NCI-H1694 (cell line): ENCODE measurements at places on chromosomes 13 and 19.

DNA sequence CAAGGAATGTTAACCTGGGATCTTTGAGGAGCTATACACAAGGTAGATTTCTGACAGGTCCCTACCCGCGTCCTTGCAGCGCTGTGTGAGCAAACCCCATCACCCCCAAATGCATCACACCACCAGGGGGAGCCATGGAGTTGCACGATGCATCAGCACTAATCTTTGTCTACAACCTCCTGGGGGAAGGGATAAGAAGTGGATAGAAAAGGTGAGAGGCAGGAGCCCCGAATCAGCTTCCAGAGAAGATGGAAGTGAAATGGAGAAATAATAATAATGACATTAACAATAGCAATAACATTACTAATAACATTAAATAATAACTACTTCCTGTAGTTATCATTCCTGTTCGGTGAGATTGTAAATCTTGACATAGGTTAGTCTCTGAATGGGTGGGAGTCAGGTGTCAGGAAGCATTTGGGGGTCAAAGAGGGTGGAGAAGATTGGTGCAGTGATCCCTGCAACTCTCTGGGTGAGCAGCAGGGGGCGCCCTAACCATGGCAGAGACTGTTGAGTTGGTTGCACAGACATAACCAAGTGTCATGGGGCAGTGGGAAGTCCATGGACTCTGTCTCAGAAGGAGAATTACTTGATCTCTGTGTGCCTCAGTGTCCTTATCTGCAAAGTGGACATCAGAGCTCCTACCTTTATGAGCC lies 16.5 kb downstream of the SIGLEC7 start:
- peak; percentile 2 for DNase-seq

DNA sequence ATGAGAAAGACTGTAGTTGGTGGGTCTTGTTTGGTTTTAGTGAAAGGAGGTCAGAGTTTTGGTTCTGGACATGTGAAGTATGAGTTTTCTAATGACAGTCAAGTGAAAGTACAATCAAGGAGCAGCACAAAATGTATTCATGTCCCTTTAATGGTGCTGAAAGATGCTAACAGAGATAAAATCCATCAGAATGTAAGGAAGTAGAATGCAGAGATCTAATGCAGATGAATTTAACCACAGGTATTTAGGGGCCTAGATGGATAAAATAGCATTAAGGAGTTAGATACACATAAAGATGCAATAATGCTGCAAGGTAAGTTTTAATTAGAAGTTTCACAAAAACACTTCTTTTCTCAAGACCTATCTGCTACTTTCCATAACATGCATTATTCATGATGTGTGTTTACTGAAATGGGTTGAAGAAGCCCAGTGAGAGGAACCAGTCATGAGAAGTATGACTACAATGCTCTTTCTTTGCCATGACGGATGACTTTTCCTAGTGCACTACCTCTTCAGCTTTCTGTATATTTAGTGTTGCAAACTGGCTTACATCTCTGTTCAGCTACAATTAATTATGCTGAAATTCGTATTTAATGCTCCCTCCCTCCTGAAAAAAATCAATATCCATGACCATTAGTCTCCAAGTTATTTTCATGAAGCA lies 222.9 kb upstream of the HTR2A start:
- DNase-seq, result no peak

- no peak for DNase-seq
These were observed 33.8 kb downstream of the DHRS12 start for GRCh38 chr13:51770160-51770559.

GRCh38 chr19:21474671-21475181 lies 30.7 kb upstream of the ZNF429 start:
- no peak for DNase-seq

GRCh38 chr19:16470911-16471811 lies 609 bp downstream of the EPS15L1 start:
- DNase-seq, result no peak

DNA sequence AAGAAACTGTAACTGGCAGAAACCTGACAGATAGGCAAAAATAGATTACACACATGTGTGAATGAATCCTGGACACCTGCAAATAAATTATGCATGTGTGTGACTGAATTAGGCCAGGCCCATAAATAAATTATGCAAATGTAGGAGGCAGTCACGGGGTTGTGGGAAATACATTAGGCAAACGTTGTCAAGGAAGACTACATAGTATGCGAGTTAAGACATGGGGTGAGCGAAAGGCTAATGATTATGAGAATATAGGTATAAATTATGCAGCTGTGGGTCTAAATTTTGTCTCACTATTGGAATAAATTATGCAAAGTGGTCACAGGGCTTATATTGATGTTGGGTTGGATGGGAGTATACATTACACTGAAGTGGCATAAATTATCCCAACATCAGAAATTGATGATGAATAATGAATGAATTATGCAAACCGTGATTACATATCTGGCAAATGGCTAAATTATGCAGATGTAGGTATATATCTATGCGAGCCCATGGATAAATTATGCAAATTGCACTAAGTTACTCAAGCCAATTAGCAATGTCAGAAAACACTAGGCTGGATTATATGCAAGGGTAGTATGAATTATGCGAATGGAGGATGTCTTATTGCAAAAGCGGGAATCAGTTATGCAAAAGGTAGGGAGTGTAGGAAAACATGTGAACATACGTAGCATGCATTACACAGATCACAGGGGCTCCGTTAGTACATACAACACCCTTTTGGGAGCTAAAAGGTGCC lies 6.8 kb downstream of the SLC8A2 start:
- DNase-seq, result no peak

DNA sequence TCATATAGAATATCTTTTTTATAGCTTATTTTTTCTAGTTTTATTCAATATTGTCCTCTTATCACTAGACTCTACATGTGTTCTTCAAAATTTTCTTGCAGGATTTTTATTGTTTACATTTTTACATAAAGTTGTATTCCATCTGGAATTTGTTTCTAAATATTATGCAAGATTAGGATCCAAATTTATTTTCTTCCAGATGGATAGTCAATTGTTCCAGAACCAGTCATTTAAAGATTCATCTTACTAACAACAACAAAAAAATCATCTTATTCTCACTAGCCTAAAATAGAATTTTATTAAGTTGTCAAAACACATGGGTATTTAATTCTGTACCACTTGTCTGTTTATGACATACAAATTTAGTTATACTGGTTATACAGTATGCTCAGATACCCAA lies 390.4 kb upstream of the GPC6 start:
- no peak for DNase-seq

GRCh38 chr13:85347251-85347650 lies 452.0 kb downstream of the SLITRK6 start:
- DNase-seq, result no peak

DNA sequence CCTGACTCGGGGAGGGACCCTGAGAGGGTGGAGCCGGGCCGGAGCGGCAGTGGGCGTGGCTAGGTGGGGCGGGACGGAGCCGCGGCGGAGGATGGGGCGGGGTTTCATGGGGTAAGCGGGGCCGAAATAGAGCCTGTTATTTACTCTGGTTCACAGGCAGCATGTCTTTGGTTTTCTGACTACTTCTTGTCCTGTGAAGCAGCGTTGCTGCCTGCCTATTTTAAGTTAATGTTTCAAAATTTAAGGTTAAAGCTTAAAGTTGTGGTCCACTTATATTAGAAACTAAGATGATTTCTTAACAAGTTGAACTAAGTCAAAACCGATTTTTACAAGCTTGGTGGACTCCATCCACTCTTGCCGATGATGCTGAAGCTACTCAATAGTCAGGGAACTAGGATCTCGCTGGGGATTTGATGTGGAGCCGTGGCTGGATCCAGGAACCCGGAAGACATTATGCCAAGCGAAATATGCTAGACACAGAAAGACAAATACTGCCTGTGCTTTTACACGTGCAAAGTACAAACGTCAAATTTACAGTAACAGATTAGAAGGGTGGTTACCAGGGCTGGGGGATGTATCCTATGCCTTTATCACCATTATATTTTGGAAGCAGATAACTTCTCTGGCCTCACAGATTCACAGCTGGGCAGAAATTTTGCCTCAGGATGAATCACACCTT lies 433 bp upstream of the ZNF616 start:
- no peak for DNase-seq

GRCh38 chr13:108980237-108980636 lies 350.8 kb downstream of the MYO16 start:
- no peak for DNase-seq

- no peak for DNase-seq
These were observed 1.9 kb downstream of the SCEL start for GRCh38 chr13:77537289-77537919.

GRCh38 chr13:100597253-100597652 lies 8.7 kb upstream of the GGACT start:
- no peak for DNase-seq

DNA sequence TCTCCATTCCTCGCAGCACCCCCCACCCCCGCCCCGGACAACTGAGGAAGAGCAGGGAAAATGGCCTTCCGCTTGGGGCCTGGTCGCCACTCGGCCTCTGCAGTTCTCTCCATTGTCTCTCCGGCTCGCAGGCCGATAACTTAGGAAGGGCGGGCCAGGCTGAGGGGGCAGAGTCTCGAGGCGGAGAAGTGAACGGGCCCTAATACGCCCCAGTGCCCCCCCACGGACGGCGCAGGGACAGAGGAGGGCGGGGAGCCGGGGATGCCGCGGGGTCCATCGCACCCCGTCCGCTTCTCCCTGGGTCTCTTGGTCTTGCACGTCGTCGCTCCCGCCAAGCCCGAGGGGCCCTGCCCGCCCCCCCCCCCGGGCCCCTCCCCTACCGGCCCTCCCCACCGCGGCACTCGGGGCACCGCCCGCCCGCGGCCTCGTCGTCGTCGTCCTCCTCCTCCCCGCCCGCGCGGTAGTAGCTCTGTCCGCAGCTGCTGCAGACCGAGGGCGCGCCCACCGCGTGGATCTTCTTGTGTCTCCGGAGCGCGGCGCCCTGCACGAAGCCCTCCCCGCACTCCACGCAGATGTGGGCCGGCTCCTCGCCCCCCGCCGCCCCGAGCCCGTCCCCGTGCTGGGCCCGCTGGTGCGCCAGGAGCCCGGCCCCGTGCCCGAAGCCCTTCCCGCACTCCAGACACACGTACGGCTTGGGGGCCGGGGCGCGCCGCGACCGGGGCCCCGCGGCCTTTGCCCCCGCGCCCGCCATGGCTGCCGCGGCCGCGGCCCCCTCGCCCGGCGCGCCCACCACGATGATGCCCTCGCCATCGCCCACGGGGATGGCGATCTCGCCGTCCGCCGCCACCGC lies 33.2 kb downstream of the ZNF787 start:
- no peak for DNase-seq

DNA sequence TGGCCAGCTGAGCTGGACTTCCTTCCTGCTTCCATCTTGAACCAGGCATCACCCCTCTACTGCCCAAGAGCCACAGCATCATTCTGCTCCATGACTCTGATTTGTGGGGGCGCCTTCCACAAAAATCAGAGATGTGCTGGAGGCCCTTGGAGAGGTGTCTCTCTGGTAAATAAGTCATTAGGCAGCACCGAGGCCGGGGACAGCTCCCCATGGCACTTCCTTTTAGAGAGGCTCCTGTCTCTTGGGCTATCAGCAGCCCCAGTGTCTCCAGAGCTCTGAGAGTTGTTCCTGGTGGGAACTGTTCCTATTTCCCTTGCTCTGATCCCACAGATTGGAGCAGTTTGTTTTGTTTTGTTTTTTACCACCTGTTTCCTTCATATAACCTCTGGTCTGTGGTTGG lies 19.9 kb downstream of the NWD1 start:
- DNase-seq, result no peak

DNA sequence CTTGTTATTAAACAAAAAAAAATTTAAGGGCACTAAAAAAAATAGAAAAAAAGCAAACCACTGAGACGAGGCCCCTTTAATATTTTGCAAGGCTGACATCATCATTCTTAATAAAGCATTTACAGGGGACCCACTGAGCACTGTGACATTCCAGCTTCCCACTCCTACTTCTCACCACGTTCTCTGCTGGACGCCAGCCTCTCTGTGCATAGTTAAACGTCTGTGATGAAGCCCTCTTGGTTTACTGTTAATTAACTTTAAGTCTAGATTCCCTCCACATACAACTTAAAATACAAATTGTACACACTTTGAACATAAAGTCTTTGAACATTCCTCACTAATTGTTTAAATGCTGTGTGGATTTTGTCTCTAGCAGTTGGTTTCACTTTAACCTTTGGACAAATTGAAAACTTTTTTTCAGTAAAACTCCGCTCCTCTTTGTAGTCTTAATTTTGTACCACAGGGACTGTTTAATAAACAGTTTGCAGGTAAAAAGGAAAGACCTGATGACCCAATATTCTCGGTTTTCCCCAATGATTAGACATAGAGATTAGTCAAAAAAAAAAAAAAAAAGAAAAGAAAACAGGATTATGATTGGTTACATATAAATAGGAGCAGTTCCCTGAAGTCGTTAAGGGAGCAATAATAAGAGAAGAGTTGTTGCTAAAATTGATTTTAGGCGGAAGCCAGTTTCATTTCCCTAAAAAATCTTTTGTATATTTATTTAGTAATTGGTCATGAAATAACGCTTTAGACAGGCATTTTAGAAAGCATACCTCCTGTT lies 219.8 kb downstream of the MZT1 start:
- DNase-seq, result no peak

DNA sequence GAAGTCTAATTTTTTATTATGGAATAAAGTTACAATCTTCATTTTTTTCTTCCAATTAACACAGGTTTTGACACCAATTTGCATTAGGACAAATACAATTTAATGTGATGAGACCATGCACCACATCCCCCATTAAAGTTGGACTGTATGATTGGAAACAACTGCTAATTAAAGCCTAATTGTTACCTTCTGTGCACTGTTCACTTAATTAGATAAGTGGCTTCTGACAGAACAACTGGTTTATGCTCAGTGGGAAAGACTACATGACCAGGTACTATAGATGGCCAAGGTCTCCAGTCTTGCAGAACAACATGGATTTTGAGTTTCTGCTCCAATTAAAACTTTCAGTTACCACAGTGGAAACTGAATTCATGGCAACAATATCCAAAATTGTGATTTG lies 198.1 kb downstream of the FGF14 start:
- no peak for DNase-seq

DNA sequence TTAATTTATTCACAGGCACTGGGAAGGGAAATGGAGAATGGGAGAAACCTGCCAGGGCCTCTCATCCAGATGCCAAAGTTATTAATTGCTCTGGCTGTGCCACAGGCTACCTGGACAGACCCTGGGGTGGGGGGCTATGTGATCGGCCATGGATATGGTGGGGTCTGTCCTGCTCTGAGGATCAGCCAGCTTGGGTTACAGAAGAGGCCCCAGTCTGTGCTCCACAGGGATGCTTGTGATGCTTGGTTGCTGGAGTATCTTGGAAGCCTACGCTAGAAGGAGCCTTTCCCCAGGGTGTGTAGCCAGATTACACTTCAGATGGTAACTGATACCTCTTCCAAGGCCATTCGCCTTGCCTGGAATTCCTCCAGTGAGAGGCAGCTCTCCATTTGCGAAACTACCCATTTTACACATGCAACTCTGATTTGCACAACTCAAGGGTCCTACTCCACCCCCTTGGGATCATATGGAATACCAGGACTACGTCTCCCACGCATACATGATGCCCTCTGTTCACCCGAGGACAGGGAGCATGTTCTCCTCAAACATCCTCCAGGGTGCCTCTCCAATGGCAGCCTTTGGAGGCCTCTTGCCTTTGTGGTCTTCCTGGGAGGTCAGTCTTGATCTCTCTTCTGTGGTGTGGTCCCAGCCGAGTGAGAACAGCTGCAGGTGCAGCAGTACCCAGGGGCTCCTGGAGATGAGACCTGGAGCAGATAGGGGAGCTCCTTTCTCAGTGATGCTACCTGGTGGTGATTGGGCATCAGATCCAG lies 186.6 kb upstream of the TSHZ3 start:
- DNase-seq, result no peak

- no peak for DNase-seq
These were observed 1218.7 kb downstream of the EFNB2 start for GRCh38 chr13:105316731-105317130.

GRCh38 chr13:20989656-20990321 lies 71.6 kb downstream of the LATS2 start:
- DNase-seq, result no peak

- DNase-seq, result no peak
These were observed 398.9 kb downstream of the GPC6 start for GRCh38 chr13:93625536-93625935.
